Activated naive CD4-positive, alpha-beta T cell treated with Interleukin-2 at 50 U/mL for 16 hours (primary cell): ENCODE measurements at places on chromosomes 2 and 18.

GRCh38 chr2:68753318-68753717 is 18.7 kb downstream of the ARHGAP25 start:
- DNase-seq = no peak

- DNase-seq = no peak
These were observed 594 bp downstream of the FAM161A start for GRCh38 chr2:61853086-61853846.

GRCh38 chr18:59917422-59917821 is 17.6 kb downstream of the PMAIP1 start:
- no peak for DNase-seq

GRCh38 chr2:159808032-159808425 is 10.0 kb upstream of the CD302 start:
- no peak for DNase-seq

GRCh38 chr2:98472132-98472650 is 27.5 kb downstream of the INPP4A start:
- DNase-seq = no peak

- DNase-seq = no peak
These were observed 68.1 kb downstream of the MYOM1 start for GRCh38 chr18:3151399-3152264.

DNA sequence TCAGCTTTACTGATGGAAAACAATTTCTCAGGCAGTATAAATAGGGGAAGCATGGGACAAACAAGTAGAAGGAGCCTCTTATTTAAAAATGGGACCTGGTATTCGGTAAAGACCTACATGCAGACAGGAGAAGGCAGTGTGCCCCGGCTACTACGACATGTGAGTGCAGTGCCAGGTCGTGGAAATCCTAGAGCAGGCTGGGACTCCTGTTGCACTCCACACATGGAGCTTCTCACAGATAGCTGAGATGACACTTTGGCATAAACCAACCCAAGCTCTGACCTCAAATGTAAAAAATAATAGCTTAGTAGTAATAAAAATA is 885 bp upstream of the DSEL start:
- DNase-seq = peak; percentile 2

- DNase-seq = no peak
These were observed 894.1 kb downstream of the SLC4A3 start for GRCh38 chr2:220521551-220521950.

DNA sequence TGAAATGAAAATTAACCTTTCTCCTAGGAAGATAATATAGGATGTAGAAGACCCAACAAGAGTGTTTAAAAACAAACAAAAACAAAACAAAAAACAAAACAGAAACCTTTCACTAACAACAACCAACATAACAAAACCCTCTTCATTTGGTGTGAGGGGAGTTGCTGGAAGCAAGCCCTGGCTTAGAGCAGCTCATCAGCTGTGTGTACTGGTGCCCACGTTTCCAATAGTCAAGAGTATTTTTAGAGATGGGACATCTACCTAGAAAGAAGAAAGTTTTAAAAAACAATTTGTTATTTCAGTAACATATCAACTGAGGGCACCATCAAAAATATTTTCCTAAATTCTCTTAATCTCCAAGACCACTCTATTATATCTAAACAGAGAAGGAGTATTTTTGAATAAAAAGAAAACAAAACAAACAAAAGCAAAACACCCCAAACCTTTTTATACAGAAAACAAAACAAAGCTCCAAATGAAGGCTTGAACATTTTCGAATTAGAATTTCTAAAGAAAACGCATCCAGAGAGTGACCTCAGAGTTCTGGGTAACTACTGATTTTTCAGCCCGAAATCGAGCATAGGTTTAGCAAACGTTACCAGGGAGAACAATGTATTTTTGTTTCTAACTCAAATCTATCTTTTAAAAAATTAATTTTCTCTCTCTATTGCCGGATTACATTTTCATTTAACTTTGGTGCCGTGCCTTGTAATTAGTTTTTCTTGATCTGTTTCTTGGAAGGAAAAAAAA is 134.6 kb downstream of the INSIG2 start:
- DNase-seq = no peak

DNA sequence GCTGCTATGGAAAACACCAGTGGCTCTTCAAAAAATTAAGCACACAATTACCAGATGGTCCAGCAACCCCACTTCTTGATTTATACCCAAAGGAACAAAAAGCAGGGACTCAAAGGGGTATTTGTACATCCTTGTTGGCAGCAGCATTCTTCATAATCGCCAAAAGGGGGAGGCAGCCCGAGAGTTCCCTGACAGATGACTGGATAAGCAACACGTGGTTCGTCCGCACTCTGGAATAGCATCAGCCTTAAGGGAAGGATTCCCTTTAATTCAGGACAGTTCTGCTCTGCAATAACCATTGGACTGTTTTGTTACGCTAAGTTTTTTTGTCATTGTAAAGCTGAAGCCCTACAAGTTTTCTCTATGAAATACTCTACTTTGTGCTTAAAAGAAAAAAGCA is 76.7 kb upstream of the TWIST2 start:
- no peak for DNase-seq

- no peak for DNase-seq
These were observed 87.1 kb downstream of the TSHZ1 start for GRCh38 chr18:75297731-75298130.

DNA sequence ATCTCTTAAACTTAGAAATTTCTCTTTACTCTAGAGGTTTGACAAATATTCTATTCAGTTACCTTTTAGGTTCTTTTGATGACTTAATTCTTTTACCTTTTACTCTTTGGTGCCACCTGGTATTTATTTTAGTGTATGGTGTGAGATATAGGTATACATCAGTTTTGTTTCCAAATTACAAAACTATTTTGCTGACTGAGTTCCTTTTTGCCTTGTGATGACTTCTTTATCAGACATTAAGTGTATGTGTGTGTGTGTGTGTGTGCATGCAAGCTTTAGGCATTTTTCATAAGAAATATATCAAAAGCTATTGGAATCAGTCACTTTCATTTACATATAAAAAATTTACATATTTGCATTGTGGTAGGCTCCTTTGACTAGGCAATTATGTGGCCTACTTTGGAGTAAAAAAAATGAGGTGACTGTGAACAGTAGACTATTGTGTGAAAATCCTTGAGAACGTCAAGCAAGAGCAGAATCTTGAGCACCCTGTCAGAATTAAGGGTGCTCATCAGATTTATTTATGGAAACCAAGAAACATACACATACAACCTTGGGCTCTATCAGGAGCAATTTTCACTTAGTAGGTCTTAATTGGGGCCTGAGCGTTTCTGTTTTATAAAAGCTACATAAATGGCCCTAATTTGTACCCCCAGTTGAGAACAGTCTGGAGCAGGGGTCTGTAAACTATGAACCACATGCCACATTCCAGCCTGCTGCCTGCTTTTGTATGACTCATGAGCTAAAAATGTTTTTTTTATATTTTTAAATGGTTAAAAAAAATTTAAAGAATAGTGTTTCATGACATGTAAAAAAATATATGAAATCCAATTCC is 415.9 kb downstream of the SLC4A3 start:
- DNase-seq = no peak

DNA sequence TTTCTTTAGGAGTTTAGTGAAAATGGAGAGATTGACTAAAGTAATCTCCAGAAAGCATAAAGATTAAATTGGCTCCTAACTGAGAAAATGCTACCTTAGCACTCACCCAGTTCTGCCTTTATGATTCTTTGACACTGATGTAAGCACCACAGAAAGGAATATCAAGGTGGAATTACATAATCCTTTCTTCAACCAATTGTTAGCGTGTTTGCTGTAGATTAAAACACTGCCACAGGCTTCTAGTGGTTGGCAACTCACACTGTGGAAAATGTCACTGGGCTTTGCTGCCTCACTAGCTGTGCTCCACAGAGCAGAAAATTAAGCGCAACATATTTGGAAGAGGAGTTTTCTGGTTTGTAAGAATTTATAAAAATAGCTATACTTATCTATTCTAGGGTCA is 104.1 kb downstream of the DLGAP1 start:
- no peak for DNase-seq

DNA sequence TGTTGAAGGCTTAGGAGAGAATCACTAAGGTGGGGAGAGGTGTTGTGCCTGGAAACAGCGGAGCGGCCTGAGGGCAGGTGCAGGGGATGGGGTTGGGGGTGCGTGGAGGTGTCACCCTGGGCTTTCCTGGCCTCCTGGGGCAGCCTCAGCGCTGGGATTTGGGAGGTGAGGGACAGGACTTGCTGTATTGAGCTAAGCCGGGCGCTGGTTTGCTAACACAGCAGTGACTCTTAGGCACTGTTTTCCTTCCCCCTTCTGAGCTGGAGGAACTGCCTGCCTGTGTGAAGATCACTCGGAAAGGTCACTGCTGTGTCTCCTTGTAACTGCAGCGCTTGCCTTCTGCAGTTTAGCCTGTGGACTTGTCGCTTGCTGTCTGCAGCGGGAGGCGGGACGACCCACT is 21.2 kb downstream of the PRELID3A start:
- no peak for DNase-seq

- no peak for DNase-seq
These were observed 618 bp upstream of the LYPD1 start for GRCh38 chr2:132670496-132671150.

DNA sequence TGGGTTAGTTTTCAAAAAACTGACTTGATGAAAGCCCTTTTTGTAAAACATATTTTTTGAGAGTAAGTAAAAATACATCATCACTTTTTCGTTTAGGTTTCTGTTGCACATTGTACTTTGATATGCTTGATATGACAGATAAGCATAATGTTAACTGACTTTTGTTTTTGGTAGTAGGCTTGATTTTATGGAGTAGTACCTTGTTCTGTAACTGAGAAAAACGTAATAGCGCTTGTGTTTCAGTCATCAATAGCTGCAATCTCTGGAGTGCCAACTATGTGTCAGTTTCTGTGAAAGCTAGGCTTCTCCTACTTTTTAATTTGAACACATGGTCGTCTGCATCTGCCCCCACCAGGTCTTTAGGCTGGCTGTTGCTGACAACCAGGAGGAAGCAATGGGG is 1.3 kb downstream of the LCLAT1 start:
- no peak for DNase-seq

GRCh38 chr2:73290049-73290839 is 3.1 kb downstream of the EGR4 start:
- peak; percentile 56 for DNase-seq

DNA sequence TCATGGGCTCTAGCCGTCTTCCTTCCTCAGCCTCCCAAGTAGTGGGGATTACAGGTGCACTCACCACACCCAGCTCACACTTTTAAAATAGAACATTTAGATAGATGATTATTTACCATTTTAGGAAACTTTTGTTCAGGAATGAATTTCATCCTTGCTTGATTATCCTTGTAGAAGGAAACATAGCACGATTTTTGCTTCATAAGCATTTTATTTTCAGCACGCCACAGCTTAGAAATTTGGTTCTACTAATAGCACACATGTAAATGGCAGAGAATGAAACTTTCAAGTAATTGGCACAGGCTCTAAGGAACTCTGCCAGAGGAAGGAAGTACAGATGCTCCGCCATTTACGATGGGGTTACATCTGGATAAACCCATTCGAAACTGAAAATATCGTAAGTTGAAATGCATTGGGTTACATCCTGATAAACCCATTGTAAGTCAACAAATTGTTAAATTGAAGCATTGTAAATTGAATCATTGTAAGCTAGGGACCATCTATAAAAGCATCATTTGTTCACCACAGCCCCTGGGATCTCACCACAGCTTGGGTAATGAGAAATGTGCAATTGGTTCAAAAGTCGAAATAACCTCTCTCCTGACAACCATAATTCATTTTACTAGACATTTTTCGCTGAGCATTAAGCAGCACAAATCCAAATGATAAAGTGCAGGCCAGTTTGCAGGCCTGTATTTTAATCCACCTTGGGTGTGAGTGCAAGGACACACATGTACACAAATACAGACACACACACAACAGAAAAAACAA is 33.2 kb downstream of the FRZB start:
- no peak for DNase-seq

GRCh38 chr2:112301171-112301584 is 25.8 kb downstream of the ZC3H6 start:
- no peak for DNase-seq

DNA sequence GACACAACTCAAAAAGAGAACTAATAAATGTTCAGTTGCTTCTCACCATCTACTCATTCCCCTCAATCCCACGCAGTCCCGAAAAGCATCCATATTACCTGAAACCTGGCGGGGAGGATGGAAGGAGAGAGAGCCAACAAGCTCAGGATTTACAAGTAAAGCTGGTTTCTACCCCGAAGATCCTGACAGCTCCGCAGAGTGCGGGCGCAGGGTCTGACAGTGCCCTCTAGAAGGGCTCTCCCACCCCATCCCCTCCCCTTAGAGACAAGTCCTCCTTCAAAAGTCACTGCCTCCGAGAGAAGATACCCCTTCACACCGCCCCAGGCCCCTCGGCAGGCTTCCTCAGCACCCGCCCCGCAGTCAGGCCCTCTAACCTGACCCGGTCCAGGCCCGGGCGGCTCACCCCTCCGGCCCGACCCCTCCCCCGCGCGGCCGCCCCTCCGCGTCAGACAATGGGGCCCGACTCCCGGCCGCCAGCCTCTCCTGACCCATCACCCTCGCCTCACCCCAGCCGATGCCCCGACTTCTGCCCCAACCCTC is 550 bp downstream of the RAB1A start:
- peak; percentile 44 for DNase-seq

- no peak for DNase-seq
These were observed 175.2 kb downstream of the TNS1 start for GRCh38 chr2:217827430-217828201.
